ENCODE measurements at places on chromosomes 6 and 20.

DNA sequence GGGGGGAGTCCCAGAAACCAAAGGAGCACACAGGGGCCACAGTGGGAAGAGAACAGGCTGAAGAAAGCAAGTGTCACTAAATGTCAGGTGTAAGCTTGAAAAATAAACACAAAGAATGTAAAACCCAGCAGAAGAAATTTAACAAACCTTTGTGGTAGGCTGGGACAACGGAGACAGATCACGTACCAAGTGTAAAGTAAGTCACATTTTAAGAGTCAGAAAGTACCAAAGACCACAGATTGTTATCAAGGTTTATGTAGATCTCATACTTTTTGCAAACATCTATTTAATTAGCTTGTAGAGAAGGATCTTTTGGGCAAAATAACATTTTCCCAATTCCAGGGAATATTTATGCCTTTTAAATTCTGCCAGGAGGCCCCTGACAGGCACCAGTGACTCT, 1.6 kb downstream of the CLIC5 start:
- no peak for DNase-seq

DNA sequence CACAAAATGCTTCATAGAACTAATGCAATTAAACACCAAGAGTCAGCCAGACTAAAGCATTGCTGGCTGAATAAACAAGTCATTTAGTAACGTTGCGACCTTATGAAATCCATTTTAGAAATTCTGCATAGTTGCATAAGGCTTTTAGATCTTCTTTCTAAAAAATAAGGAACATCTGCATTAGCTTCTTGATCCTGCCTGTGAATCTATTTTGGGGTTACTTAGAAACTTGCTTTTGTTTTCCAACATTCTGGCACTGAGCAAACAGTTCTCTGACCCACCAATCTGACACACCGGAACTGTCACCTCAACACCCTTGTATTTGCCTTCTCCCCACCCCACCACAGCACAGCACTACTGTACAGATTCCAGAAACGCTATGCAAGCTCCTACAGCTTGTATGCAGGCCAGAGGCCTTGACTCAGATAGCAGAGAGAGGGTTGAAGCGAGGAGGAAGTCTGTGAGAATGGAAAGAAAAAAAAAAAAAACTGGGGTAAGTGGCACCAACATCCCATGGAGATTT, 55.0 kb downstream of the KIF13A start:
- peak; percentile 60 for DNase-seq

GRCh38 chr6:44078827-44079671, 48.2 kb downstream of the MRPL14 start:
- peak; percentile 85 for DNase-seq

DNA sequence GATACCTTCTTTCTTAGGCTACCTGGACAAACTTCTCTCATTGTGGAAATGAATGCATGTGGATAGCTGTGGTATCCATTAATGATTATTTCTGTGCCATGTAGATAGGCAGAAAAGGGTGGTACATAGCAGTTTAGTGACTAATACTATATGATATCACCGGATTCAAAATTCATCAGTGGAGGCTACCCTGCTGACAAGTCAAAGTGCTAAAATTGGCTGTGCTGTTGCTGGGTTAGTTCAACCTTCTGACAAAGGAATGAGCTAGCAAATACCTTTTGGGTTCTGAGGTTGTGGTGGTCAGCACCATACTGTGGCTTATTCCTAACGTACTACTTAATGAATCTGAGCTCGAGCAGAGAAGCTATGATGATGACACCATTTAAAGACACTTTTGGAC, 109.1 kb downstream of the TFAP2B start:
- DNase-seq = no peak

DNA sequence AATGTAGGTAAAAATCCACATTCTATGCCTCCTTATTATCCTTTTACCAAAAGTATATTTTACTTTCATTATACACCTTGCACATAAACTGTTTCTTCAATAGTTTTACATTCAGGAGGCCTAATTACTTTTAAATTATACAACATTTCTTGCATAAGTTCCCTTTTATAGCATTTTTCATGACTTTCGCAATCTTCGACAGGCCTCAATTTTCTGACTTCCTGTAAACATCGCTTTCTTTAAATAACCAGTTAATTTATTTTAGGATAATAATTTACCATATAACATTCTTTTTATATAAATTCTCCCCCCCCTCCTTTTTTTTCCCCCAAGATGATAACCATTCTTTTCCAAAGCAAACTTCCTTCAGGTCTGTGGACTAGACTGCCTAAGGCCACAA, 9.2 kb downstream of the SLC35A1 start:
- no peak for DNase-seq

GRCh38 chr6:170238741-170239565, 51.9 kb downstream of the DLL1 start:
- DNase-seq = no peak

DNA sequence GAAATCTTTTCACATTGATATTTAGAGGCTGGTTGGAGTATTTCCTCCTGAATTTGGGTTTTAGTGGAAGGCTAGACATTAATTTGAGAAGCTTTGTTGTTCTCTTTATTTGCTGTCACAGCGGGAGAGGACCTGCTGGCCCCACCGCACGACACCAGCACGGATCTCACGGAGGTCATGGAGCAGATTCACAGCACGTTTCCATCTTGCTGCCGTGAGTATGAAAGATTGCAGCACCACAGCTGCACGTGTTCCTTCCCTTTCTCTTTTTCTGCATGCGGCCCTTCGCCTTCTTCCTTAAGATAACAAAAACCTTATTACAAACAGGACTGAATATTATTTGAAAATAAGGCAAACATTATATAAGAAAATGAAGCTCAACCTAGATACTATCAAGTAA, 555.5 kb downstream of the UTRN start:
- no peak for DNase-seq

GRCh38 chr6:1066449-1067090, 245.3 kb upstream of the FOXQ1 start:
- no peak for DNase-seq

DNA sequence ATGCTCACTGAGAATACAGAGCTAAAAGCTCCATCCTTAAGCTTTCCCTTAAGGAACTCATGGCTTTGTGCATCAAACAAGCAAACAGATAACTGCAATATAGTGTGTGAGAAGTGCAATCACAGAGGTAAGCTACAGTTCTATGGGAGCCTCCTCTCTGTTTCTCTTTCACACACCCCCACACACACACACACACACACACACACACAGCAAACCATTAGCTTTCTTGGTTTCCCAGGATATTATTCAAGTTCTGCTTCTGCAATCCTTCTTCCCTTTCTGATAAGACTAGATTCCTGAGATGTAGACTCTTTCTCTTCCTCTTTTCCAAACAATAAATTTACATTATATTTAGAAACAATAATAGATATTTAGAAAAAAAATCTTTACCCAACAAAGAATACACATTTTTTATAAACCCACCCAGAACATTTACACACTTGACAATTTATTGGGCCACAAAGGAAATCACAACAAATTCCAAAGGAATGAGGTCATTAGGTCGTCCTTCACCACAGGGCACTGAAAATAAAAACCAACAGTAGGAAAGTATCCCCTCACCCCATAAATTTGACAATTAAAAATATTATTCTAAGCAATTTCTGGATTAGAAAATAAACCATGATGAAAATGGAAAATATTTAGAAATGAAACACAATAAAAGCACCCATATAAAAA, 9.3 kb upstream of the GFOD1 start:
- DNase-seq = no peak

GRCh38 chr6:44172731-44173500, 14.3 kb downstream of the CAPN11 start:
- DNase-seq = peak; percentile 87

DNA sequence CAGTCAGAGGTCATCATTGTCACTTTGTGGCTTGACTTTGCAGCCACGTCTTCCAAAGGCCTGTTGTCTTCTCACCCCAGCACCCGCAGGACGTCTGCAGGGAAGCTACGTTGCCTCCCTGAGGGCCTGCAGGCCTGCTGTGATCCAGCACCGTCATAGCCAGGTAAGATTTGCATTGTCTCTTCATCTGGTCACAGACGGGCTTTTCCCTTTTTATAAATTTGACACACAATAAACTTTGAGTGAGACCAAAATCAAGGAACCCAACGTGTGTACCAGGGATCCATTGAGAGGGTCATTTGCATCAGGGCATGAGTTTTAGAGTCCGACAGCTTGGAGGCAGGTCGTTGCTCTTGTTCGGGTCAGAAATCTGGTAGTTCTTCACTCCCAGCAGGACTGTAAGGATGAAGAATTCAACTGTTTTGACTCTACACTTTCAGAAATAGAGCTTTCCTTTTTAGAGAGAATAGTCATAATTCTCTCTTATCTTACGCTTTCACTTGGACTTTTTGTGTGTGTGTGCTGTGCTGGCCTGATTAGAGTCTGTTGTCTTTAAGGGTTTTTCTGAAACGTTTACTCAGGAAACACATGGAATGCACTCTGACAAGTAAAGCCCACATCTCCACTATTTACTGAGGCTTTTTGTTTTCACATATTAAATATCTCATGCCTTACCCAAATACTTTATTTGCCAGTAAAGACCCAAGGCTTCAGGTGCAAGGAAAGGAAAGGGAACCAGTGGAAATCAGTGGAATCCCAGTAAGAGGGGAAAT, 177.2 kb upstream of the TAB2 start:
- no peak for DNase-seq

GRCh38 chr6:150681578-150682395, 82.1 kb downstream of the PLEKHG1 start:
- no peak for DNase-seq

- no peak for DNase-seq
These were observed 199.7 kb downstream of the TBXT start for GRCh38 chr6:165967810-165968407.

- DNase-seq = no peak
These were observed 93.3 kb downstream of the COL21A1 start for GRCh38 chr6:56154076-56154475.

GRCh38 chr6:81436990-81437389, 315.5 kb downstream of the TENT5A start:
- no peak for DNase-seq

GRCh38 chr6:20771409-20771808, 237.2 kb downstream of the CDKAL1 start:
- DNase-seq = no peak

GRCh38 chr6:106628658-106629102, 618 bp downstream of the RTN4IP1 start:
- no peak for DNase-seq
